ENCODE measurements at places on chromosomes 12 and 14. TPM values are rescaled to one million over a fixed set of nuclear protein-coding genes. Genes with fewer than 3 reads are reported as not detected.

- DNase-seq: no peak
Observed at GRCh38 chr12:74752215-74752614, 214.6 kb downstream of the ATXN7L3B start.

GRCh38 chr14:88194531-88194930 lies 128.5 kb downstream of the KCNK10 start:
- DNase-seq: no peak

GRCh38 chr12:110403146-110403975 lies at the start of gene ANAPC7:
ANAPC7 (minus strand) TSS chr12:110403708; CDS start chr12:110403627, 81 bp downstream.
- DNase-seq: peak; percentile 95

GRCh38 chr12:5023842-5024241 lies 19.8 kb upstream of the KCNA5 start:
- no peak for DNase-seq

- DNase-seq: no peak
Observed at GRCh38 chr14:64891173-64891838, 11.6 kb upstream of the SPTB start.

GRCh38 chr12:71417181-71417580 lies 22.4 kb upstream of the LGR5 start:
- no peak for DNase-seq

GRCh38 chr12:111728795-111729194 lies 37.9 kb upstream of the ALDH2 start:
- no peak for DNase-seq

The GIT2 gene
- 44.7 TPM for total RNA-seq

The TNFAIP2 gene
- 11.9 TPM for total RNA-seq

GRCh38 chr14:53048631-53049030 lies 97.8 kb upstream of the FERMT2 start:
- no peak for DNase-seq

- peak; percentile 94 for DNase-seq
Observed at GRCh38 chr12:47377414-47378221, 297.9 kb upstream of the AMIGO2 start.

DNA sequence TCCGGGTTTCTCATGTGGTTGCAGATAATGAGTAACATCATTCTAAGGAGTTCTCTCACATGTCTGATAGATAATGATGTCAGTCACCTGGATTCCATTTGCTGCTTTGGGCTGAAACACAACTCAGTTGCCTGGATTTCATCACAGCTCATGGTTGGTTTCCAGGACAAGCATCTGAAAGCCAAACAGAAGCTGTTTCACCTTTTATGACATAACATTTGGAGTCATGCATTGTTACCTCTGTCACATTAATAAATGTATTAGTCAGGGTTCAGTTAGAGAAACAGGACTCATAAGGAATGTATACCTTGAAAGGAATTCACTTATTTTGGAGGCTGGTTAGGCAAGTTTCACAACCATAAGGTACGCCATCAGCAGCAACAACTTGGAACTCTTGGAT lies 251.9 kb upstream of the ATXN7L3B start:
- DNase-seq: no peak

DNA sequence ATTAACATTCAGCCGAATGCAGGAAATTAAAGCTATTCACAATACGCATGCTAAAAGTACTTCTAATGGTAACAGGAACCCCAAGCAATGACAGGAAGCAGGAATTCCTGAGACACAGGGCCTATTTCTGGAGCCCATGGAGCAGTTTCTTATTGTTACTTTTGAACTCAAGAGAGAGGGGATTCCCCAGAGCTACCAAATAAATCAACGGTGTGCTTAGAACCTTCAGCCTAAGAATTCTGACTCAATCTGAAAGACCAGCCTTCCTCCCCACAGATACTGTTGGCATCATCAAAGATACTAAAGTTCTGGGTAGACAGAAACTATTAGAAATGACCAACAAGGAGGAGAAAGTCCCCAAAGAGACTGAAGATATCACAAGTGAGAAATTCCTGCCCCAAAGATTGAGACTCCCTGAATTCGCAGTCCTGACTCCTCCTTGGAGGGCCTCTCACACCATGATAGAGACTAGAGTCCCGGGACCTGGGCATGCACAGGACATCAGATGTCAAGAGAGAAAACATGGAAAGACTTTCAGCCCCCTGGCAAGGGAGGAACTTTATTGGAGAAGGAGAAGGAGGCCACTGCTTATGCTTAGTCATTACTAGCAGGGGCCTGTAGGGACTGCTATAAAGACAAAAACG lies 32.7 kb downstream of the RTRAF start:
- no peak for DNase-seq

The RNASE7 gene
- 26.3 TPM for total RNA-seq

The FAM90A1 gene
- total RNA-seq: not detected

All from suprapubic skin (tissue), 4 donors.